Calu3 (cell line): ENCODE measurements at places on chromosomes 1 and 21.

- DNase-seq: no peak
Measured at GRCh38 chr1:97366984-97367383, 553.9 kb downstream of the DPYD start.

- no peak for DNase-seq
Measured at GRCh38 chr1:94661431-94661932, 119.9 kb upstream of the F3 start.

GRCh38 chr1:115873184-115873583, 32.3 kb upstream of the NHLH2 start:
- no peak for DNase-seq

GRCh38 chr1:177656598-177656997, 313.3 kb downstream of the SEC16B start:
- no peak for DNase-seq

DNA sequence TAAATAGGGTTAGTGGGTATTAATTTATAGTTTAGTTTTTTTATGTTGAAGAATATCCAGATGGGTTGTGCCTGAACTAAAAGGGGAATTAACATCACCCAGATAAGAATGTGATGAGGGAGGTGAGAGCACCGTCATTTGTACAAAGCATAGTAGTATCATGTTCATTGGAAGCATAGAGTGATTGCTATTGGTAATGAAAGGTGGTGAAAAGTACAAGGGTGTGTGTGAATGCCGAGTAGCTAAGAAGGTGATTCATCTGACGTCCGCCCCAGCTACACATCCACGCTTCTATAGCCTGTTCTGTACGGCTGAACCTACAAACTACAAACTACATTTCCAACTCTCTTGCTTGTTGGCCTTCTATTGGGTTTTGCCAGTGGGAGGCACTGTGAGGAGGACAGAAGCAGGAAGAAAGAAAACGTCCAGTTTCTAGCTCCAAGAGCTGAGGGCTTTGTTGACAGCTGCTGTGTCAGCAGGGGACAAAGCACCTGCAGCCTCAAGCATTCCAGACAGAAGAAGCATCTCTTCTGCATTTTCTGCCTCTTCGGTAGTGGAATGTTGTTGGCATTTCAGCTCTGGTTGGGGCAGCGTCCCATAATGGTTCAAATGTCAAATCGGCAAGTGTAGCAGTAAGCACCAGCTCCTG, 404.8 kb downstream of the KCTD3 start:
- DNase-seq: no peak

- DNase-seq: no peak
Measured at GRCh38 chr1:115790846-115791245, 22.3 kb upstream of the CASQ2 start.

DNA sequence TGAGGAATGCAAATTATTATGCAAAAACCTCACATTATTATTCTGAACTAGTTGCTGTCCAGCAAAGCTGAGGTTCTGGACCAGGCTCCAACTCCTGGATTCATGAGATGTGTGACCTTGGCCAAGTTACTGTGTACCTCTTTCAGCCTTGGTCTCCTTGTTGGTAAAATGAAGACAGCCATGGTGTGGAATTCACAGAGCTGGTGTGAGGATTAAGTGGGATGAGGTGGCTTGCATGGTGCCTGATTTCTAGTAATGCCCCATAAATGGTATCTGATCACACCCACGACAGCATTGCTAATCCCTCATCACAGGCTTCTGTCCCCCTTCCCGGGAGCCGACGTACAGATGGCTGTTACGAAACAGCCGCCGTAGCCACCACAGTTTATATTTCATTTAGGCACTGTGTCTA, 59.6 kb downstream of the PGBD5 start:
- no peak for DNase-seq

DNA sequence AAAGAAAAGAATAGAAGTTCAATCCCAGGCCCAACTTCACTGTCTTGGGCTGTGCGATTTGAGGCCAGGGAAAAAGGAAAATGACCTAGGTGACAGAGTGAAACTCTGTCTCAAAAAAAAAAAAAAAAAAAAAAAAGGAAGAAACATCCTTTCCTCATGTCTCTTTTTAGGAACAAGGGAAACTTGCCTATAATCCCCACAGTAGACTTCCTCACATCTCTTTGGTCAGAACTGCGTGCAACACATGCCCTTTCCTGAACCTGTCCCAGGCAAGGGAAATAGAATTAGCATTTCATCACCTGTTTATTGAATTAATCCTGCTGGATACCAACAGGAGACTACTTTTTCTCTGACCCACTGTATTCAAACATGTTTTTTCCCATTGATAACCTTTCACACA, 2.3 kb downstream of the DCST1 start:
- no peak for DNase-seq

- DNase-seq: no peak
Measured at GRCh38 chr1:56123421-56123820, 455.9 kb downstream of the PLPP3 start.

DNA sequence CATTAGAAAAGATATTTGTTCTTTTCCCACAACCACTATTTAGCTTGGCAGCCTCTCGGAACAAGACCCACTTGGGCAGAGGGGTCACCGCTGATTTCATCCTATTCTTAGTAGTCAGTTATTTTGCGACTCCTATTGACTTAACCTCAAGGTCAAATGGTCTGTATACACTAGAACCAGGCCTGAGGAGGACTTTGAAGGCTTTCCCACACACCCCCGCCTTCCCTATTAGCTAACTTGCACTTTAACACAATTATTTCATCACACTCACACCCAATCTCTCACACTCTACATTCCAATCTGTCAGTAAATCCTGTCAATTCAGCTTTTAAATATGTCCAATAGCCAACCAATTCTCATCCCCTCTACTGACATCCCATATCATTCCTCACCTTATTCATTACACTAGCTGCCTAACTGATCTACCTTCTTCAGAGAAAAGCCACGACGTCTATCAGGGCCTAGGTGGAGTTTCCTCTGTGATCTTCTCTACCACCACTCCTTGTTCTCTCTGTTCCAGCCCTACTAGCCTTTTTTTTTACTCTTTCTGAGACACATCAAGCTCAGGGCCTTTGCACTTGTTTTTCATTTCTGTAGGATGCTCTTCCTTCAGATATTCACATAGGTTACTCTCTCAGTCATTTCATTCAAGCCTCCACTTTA, 1.0 kb upstream of the NIBAN1 start:
- no peak for DNase-seq
